ENCODE measurements at places on chromosomes 12 and 14. TPM values are rescaled to one million over a fixed set of nuclear protein-coding genes. Genes with fewer than 3 reads are reported as not detected.

- no peak for DNase-seq
These were observed 12.8 kb downstream of the SH2B3 start for GRCh38 chr12:111418594-111418880.

GRCh38 chr14:98182393-98183055 is 1089.5 kb downstream of the BCL11B start:
- no peak for DNase-seq

DNA sequence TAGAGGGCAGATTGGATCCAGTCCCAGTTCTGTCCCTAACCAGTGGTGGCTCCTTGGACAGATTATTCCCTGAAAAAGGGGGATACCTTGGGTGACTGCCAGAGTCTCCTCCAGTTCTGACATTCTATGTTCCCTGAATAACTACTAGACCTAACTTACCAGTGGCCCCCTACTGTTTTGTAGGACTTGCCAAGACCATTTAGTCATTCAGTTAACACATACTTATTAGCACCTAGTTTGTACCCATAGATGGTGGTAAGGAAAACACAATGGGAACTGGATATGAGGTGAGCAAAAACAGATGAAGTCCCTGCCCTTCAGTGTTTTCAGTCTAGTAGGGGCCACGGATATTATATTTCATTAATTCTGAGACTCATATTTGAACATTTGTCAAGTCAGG is 3.5 kb downstream of the PRPF40B start:
- no peak for DNase-seq

SLC48A1 gene
- total RNA-seq = 15.4 TPM

- no peak for DNase-seq
These were observed 6.5 kb downstream of the OLR1 start for GRCh38 chr12:10165421-10165820.

Data from liver (tissue), 10 donors.